Occipital lobe (tissue), 3 donors: ENCODE measurements at places on chromosomes 1 and 21.

DNA sequence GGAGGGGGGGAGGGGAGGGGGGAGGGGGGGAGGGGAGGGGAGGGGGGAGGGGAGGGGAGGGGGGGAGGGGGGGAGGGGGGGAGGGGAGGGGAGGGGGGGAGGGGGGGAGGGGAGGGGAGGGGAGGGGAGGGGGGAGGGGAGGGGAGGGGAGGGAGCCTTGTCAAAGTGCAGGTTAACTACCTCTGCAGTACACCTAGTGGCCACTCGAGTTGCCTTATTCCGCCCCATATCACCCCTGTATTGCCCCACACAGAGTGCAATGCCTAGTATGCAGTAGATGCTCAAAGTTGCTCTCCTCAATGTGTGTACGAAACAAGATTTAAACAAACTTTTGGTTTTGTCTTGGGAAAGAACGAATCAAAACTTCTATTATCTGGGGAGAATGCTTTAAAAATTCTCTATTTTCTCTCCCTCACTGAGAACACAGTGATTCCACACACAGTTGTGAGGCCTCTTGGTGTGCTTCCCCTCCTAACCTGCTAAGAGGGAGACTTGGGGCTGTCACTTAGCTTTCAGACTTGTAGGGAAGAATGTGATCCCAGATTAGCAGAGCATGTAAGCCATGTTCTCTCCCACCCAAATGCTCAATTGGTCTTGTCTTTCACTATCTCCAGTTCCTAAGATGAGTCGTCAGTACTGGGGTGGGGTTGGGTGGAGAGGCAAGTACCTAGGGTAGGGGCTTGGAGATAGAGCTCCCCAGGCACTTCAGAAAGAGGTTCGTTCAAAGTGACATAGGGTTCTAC lies 79.7 kb upstream of the MAP10 start:
- no peak for DNase-seq

GRCh38 chr1:232622981-232623380 lies 7.0 kb downstream of the SIPA1L2 start:
- no peak for DNase-seq

DNA sequence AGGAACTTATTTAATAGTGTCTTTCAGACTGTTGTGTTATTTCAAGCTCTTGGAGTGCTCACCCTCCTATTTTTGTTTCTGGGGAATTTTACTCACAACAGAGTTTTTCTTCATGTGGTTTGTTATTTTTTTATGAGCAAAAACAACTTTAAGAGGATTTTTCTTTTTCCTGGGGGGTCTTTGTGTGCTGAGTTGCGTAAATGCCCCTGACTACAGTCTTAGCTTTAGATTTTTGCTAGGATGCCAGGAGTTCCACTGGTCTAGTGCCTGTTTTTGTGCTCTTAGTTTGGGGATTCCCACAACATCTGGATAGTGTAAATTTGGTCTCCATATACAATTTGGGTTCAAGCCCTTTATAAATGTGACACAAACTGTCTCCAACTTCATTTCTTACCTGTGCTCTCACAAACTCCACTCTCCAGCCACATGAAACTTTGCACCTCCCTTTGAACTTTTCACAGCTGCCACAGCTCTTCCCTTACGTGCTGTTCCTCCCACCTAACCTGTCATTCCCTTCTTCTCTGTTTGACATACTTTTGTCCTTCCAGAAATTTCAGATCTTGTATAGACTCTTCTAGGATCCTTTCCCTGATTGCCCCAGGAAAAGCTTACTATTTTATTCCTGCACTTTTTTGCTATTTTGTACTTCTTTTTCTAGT lies 180.2 kb downstream of the CRB1 start:
- no peak for DNase-seq

GRCh38 chr1:26218906-26219494 lies 15.0 kb upstream of the CEP85 start:
- DNase-seq, result no peak

GRCh38 chr1:55255901-55256300 lies 40.7 kb upstream of the USP24 start:
- DNase-seq, result no peak

DNA sequence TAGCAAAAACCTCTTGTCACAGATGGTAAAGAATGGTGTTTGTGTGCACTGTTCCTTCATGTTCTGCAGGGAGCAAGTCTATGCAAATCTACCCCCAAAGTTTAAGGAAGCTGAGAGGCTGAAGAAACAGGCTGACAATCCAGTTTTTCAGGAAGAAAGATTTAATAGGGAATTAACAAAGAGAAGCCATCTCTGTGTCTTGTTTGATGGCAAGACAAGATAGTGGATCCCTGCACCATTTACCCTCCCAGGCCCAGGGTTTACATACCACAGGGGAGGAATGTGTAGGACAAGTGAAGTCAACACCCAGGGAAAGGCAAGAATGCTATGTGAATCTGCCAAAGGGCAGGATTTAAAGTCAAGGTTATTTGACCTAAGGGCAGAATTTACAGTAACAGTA lies 48.1 kb upstream of the FNBP1L start:
- no peak for DNase-seq

DNA sequence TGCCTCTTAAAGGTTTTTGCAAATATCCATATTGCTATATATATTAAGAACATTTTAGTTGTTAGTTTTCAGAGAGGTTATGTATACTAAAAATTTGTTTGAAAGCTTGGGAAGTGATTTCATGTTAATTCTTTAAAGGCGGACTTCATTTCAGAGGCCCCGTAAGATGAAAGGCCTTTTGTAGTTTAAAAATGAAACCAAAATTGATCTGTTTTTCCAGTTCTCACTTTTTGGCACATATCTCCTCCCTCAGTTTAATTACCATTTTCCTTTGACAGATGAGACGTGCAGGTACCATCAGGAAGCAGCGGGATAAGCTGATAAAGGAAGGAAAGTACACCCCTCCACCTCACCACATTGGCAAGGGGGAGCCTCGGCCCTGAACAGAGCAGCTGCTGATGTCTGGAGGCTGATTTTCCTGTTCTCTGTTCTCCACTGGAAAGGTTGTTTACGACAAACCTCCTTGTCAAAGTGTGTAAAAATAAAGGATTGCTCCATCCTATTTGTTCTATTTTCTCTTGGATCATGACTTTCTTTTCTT lies 8.0 kb downstream of the NDUFS5 start:
- no peak for DNase-seq

GRCh38 chr21:39776589-39776988 lies 31.6 kb downstream of the IGSF5 start:
- no peak for DNase-seq

DNA sequence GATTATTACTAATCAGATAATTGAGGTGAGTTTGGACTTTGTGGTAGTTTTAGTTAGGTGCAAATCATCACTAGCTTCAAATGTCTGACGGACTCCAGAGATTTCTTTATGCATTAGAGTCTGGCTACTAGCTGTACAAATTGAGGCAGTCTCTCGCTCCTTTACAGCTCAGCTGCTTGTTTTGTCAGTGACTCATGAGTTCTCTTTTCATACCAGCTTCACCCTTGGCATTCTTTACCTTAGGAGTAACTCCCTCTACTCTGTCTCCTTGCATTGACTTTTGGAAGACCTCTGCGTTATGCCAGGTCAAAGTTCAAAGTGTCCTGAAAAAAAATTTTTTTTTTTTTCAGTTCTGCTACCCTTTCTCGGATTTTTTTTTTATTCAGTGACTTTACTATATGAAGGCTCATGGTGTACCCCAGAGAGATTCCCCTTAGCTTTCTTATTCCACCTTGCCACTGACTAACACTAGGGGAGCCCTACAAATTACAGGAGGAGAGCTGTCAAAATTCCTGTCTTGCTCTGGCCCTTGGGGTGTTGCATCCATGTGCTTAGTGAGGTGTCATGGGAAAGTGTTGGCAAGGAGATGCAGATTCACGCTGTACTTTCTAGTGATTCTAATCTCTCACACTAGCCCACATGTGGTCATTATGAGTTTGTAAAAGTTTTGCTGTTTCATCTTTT lies 576.6 kb downstream of the ADGRL2 start:
- no peak for DNase-seq

GRCh38 chr1:174700775-174701174 lies 253.0 kb downstream of the GPR52 start:
- no peak for DNase-seq

DNA sequence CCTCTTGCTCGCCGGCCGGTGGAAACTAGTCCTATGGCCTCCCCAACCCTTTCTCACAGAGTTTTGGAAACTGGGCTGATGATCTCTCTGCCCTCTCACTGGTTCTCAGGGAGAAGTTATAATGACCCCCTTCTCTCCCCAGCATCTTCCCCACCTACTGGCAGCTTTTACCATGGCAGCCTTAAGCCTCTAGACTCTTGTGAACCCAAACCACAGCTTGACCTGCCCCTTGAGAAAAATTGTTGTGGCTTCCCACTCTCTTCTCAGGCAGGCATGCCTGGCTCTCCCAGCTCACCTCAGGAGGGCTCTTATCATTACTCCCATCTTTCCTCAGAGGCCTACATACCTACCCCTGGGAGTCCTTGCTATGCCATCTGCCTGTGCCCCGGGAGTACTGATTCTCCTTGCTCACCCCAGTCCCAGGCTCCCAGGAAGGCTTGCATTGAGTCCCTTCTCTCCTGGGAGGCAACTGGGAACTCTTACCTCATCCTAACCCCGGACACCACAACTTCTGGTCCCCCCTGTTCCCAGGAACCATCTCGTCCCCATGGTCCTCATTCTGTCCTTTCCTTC lies 1.6 kb downstream of the NSUN4 start:
- DNase-seq, result no peak

GRCh38 chr1:36784147-36784859 lies 250.0 kb downstream of the GRIK3 start:
- no peak for DNase-seq

- DNase-seq, result no peak
Observed at GRCh38 chr1:13766592-13767564, 66.9 kb downstream of the PRDM2 start.
